ENCODE measurements at places on chromosomes 7 and 10.

DNA sequence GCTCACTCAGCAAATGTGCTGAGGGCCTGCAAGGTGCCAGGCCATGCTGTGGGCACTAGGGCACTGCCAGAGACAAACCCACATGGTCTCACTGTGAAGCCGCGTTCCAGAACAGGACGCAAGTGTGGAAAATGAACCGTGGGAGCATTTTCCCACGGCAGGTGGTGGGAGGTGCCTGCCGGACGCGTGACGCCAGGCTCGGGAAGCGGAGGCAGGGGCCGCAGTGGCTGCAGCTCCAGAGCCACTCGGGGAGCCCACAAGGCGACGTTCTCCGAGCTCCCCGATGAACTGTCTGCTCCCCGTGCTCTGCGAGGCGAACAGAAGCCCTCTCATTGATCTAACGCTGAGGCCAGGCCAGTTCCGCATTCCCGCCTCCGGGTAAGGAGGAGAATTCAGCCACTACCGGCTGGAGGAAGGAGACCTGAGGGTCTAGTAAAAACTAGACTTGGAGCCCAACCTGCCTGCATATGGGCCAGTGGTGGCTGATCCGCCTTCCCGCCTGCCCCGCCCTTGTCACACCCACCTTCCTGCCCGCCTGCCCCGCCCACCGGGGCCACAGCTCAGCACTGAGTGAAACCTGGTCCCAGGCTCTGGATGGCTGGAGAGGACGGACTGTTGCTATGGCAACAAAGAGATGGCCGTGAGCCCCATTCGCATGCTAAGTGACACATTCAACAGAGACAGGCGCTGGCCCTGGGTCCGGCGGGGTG, 13.1 kb downstream of the ADGRA1 start:
- no peaks in the 10 kb centered on the region for H3K4me1 ChIP-seq
- peak; percentile 77 for DNase-seq
- no peaks in the 10 kb centered on the region for H3K27me3 ChIP-seq

GRCh38 chr10:2700626-2701305, 366.6 kb upstream of the PFKP start:
- no peaks in the 10 kb centered on the region for H3K36me3 ChIP-seq
- H3K27ac ChIP-seq, result no peak overlapping the region

DNA sequence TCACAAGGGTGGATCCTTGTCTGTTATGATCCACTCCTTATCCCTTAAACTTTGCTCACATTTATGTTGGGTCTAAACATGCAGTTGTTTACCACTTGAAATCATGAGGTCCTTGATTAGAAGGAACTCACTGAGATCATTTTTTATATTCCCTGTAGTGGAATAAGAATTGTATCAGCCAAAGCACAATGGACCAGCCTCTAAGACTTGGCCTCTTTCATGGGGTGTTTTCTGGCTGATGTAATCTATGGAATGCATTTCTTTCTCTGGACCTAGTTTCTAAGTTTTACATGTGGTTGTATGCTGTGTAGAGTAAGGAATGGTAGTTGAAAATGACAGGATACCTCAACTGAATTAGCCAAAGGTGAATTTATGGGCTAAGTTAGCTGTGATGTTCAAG, 376.6 kb downstream of the SORCS3 start:
- H3K27me3 ChIP-seq, result no peaks in the 10 kb centered on the region
- DNase-seq, result no peak
- H3K4me3 ChIP-seq, result no peak overlapping the region
- no peak overlapping the region for H3K27ac ChIP-seq

- peaks cover 9% of the 10 kb centered on the region for H3K4me1 ChIP-seq
- no peaks in the 10 kb centered on the region for H3K27me3 ChIP-seq
- DNase-seq, result no peak
These were observed 194.8 kb downstream of the GRM8 start for GRCh38 chr7:127057918-127058317.

DNA sequence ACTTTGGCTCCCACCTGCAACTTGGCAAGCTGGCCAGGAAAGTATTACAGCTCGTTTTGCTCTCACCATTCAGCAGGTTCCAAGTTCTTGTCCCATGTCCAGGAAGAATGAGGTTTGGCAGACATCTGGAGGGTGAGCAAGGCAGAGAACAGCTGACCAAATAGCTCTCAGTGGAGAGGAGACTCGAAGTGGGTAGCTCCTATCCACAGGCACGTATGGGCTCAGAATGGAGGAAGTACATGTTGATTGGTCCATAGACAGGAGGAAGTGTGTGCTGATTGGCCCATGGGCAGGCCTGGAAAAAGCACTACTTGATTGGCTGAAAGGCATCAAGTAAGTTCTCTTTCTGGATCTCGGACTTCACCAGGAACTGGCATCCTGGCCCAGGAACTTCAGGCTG, 3.0 kb upstream of the NCAPG2 start:
- H3K4me3 ChIP-seq, result no peak overlapping the region
- DNase-seq, result no peak
- no peak overlapping the region for H3K27ac ChIP-seq
- H3K36me3 ChIP-seq, result no peaks in the 10 kb centered on the region
- peaks cover 12% of the 10 kb centered on the region for H3K4me1 ChIP-seq

GRCh38 chr7:76048668-76048988, 722 bp downstream of the MDH2 start:
- H3K27me3 ChIP-seq, result no peaks in the 10 kb centered on the region
- no peaks in the 10 kb centered on the region for H3K36me3 ChIP-seq
- DNase-seq, result no peak
- H3K27ac ChIP-seq, result peak overlapping the region; percentile 99
- H3K4me1 ChIP-seq, result peaks cover 13% of the 10 kb centered on the region

DNA sequence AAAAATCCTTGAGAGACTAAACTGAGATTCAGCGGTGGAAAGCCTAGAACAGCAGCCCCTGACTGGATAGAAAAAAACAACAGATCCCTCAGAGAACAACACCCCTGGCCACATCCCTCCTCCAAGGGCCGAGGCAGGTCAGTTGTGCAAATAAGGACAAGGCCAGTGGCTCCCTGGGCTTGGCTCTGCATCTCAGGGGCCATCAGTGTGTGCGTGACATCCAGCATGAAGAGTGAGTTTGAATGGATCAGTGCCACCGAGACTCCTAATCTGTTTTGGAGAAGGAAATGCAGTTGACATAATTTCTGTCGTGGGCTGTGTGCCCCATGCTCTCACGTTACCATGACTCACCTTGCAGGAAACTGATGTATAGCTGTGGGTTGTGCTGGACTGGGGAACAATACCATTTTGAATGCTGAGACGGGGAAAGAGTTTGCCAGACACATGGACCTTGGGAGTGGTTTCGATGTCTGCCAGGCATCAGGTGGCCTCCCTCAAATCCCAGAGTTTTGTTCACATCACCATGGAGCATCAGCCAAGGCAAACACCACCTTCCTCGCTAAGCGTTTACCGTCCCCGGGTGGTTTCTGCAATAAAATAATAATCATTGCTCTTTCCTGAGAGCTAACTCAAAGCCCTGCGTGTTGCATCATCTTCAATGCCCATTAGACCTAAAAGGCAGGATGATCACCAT, 153.2 kb upstream of the FZD8 start:
- DNase-seq, result no peak
- H3K4me1 ChIP-seq, result no peaks in the 10 kb centered on the region
- no peak overlapping the region for H3K4me3 ChIP-seq
- H3K27me3 ChIP-seq, result no peaks in the 10 kb centered on the region

DNA sequence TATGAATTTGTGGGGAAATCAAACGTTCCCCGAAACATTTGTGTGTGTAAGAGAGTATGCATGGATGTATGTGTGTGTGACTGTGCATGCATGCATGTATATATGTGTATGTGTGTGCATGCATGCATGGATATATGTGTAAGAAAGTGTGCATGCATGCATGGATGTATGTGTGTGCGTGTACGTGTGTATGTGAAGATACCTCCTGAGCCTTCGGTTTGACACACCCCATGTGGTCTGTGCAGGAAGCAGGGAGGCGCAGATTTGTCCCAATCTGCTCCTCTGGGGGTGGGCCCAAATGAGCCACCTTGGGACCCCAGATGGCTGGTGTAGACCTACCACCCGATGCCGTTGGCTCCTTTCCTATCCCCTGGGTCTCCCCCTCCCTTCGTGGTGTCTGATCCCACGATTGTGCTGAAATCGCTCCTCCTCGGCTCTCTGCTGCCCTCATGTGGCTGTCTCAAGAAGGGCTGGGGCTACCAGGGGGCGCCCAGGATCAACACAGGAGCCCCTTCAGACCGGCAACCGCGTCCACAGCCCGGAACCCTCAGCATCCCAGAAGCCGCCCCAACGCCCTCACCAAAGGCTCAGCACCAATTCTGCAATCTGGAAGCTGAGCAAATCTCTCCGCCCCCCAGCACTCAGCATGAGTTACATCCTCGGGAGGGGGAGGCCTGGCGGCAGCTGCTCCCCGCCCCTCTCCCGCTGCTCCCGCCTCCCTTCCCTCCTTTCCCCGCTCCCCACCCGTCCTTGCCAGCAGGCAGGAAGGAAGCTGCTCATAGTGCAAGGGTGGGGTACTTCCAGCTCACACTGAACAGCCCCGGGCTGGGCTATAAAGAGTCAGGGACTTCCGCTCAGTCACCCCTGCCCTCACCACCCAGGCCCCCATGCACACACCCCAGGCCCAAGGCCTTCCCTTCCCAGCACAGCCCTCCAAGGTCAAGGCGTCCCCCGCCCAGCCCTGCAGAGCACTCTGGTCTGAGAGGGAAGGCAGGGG, 2.3 kb upstream of the NOS3 start:
- no peaks in the 10 kb centered on the region for H3K4me1 ChIP-seq
- H3K27ac ChIP-seq, result no peak overlapping the region
- H3K27me3 ChIP-seq, result no peaks in the 10 kb centered on the region
- no peaks in the 10 kb centered on the region for H3K36me3 ChIP-seq

DNA sequence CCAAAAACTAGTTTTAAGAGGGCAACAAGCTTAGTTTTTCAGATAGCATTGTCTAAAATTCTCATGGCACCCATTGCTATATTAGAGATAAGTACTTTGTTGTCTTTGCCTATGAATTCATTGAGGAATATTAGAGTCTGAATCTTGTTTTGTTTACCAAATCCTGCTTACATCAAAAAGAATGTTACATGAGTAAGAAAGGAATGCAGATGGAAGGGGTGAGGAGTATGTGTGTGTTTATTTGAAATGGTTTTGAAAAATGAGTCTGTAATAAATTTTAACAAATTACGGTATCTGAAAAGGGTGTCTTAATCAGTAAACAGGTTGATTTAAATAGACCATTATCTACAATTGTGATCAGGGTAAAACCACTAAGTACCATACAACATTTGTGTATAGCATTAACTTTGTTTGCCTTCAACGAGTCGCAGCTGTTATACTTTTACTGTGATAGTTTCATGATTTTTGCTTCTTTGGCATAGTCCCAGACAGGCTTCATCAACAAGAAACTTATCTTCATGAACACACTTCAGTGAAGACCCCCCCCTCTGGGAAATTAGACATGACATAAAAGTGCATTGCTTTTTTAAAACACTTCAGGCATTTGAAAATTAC, 1183.9 kb upstream of the C7orf33 start:
- no peak overlapping the region for H3K4me3 ChIP-seq
- no peak for DNase-seq
- H3K36me3 ChIP-seq, result no peaks in the 10 kb centered on the region
- H3K27me3 ChIP-seq, result no peaks in the 10 kb centered on the region

DNA sequence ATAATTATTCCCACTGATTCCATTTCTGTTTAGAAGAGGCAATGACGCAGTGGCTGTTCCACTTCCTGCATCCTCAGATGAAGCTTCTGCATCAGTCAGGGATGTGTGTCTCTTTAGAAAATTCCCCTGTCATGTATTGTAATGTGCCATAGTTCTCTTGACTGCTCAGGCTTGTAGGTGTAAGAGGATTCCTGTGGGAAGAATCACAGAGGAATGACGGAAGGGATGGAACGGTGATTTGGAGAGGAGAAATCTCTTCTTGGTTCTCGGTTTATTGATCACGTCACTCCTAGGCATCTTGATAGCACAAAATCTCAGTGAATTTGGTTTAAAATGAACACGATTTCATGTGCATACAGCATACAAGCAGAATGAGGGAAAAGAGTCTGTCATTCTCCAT, 69.8 kb upstream of the PRKCQ start:
- no peaks in the 10 kb centered on the region for H3K4me1 ChIP-seq
- H3K36me3 ChIP-seq, result no peaks in the 10 kb centered on the region
- no peak for DNase-seq
- no peak overlapping the region for H3K4me3 ChIP-seq

GRCh38 chr10:10796061-10796773, 221.5 kb upstream of the CELF2 start:
- no peak overlapping the region for H3K4me3 ChIP-seq
- peaks cover 4% of the 10 kb centered on the region for H3K4me1 ChIP-seq
- no peaks in the 10 kb centered on the region for H3K27me3 ChIP-seq
- no peaks in the 10 kb centered on the region for H3K36me3 ChIP-seq

DNA sequence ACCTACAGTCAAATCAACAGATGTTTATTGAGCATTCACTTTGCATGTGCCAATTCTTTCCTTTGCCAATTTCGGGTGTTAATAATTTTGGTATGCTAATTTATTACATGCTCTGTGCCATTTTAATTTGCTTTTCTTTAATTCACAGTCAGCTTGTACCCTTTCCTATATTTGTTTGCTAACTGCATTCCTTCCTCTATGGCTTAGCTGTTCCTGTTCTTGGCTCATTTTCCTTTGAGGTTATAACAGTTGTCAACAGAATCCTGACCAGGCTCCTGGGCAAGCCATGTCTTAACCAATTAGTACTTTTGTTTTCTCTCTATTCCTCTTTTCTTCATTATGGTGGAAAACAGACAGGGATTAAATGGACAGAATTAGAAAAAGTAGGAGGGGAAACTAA, 73.6 kb upstream of the RPA3 start:
- H3K4me3 ChIP-seq, result no peak overlapping the region
- DNase-seq, result no peak
- peaks cover 23% of the 10 kb centered on the region for H3K4me1 ChIP-seq
- H3K36me3 ChIP-seq, result peaks cover 1% of the 10 kb centered on the region
- H3K27ac ChIP-seq, result no peak overlapping the region

DNA sequence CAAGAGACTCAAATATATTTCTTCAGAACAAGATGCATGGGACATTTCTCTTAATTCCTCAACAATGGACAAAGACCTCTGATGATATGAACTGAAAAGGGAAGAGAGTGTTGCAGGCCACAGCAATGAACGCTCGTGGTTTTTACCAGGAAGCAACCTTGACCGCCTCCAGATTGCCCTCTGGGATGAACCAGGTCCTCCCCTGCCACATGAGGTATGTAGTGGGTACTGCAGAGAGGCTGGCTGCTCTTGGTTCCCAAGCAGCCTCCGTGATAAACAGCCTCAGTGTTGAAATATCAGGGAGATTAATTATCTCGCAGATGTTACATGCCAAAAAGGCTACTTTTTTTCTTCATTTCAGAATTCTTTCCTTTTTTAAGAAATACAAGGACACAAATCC, 338.8 kb downstream of the ELMO1 start:
- H3K27ac ChIP-seq, result no peak overlapping the region
- H3K36me3 ChIP-seq, result no peaks in the 10 kb centered on the region
- DNase-seq, result no peak
- no peak overlapping the region for H3K4me3 ChIP-seq
- no peaks in the 10 kb centered on the region for H3K27me3 ChIP-seq

- no peak for DNase-seq
- H3K4me1 ChIP-seq, result no peaks in the 10 kb centered on the region
- no peak overlapping the region for H3K27ac ChIP-seq
- no peaks in the 10 kb centered on the region for H3K36me3 ChIP-seq
These were observed 120.4 kb downstream of the EBF3 start for GRCh38 chr10:129843702-129844101.

- DNase-seq, result no peak
- no peak overlapping the region for H3K4me3 ChIP-seq
- H3K27ac ChIP-seq, result no peak overlapping the region
- no peaks in the 10 kb centered on the region for H3K27me3 ChIP-seq
- no peaks in the 10 kb centered on the region for H3K4me1 ChIP-seq
These were observed 428.9 kb downstream of the TNS3 start for GRCh38 chr7:47153058-47153457.

All from Caco-2 (cell line).